ENCODE measurements at places on chromosomes 5 and 9.

GRCh38 chr5:112279082-112279481 lies 140.0 kb downstream of the EPB41L4A start:
- no peak for DNase-seq

DNA sequence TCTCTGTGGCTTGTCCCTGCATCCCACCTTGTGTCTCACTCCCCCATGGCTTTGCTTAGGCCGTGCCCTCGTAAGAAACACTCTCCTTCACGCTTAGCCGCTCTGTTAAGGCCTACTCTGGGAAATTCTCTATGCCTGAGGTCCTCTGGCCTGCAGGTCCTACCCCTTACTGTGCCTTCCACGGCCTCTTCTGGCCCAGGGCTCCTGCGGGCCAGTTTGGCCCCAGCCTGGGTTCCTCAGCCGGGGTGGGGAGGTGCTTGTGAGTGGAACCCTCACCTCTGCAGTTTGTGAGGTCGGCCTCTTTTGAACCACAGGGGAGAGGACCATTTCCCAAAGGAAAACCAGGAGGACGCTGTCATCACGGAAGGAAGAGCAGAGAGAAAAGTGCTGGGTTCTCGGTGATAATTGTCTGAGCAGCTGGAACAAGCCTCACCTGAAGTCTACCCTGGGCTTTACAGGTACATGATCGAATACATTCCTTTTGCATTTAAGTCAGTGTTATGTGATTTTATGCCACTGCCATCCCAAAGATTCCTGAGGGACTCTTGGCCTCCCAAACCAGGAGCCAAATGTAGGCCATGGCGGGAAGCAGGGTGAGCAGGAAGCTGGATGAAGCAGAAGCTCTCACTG lies 28.8 kb upstream of the GFPT2 start:
- no peak for DNase-seq

DNA sequence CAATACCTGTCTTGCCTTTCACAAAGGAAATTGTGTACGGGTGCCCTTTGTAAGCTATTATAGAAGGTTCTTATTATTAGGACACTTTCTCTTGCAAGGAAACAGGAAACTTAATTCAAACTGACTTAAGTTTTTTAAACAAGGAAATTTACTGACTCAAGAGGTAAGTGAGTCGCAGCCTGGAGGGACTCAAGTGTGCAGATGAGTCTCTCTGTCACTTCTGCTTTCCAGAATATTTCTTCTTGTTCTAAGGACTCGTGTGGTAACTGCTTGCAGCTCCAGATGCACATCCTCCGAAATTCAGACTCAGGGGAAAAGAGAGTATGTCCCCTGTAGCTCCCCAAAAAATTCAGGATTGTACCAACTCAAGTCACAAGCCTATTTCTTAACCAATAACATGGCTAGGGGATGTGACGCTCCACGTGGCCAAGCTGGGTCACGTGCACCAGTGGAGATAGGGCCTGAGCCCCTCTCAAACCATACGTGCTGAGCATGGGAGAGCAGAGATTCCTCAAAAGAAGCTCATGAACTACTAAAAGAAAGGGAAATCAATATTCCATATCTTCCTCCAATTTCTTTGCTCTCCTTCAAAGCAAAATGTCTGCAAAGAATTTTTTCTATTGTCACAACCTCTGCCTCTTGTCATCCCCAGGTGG lies 49.2 kb upstream of the ERCC6L2 start:
- DNase-seq = peak; percentile 6

DNA sequence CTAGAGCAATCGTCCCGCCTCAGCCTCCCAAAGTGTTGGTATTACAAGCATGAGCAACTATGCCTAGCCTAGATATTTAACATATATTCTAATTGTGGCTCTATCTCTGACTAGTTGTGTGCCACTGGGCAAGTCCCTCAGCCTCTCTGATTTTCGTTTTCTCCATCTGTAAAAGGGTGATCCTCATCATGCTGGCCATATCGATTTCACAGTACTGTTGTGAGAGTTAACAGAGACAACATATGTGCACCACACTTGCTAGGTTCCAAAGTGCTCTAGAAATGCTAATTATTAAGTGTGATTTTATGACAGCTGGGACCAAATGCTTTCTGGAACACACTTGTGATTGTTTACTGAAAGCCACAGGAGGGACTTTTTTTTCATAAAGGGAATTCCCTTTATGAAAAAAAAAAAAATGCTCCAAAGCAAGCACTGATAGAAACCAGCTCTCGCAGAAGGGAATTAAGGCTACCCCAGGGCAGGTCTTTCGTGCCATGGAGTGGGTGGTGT lies 78.5 kb upstream of the EPB41L4B start:
- no peak for DNase-seq

- DNase-seq = no peak
Measured at GRCh38 chr9:6590772-6591384, 54.7 kb downstream of the GLDC start.

DNA sequence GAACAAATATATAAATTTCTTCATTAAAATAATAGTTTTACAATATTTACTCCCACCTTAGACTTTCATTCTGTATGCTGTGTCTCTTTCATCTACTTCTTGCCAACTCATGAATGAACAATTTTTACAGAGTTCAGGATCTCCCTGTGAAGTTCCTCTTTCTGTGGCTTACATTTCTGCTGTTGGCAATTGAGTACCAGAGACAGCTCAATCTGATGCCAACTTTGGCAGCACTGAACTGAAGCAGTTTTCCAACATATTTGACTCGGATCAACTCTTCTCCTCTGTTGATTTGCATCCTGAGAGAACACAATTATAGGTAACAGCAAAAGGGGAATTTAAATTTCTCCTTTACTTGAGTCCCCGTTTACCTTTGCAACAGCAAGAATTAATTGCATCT lies 1262.2 kb downstream of the EFNA5 start:
- DNase-seq = no peak

DNA sequence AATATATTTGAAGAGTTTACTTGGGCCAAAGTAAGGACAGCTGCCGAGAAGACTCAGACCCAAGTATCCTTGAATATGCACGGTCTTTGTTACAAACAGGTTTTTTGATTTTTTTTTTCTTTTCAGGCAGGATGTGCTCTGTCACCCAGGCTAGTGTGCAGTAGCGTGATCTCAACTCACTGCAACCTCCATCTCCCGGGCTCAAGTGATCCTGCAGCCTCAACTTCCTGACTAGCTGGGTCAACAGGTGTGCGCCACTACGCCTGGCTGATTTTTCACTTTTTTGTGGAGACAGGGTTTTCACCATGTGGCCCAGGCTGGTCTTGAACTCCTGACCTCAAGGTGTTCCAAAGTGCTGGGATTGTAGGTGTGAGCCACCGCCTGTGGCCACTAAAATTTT lies 27.4 kb downstream of the JMY start:
- no peak for DNase-seq

DNA sequence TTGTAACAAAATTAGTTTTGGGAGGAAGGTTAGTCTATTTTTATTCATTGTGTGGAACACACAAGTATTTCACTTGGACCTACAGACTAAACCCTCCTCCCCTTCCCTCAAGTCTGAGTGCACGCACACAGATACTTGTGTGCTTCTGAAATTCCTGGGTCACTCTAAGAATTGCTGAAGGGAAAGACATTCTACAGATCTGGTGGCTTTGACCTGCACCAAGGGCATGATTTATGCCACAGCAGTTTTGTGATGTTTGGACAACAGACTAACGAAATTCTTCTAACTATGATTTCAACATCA lies 150.5 kb downstream of the ARL15 start:
- no peak for DNase-seq

DNA sequence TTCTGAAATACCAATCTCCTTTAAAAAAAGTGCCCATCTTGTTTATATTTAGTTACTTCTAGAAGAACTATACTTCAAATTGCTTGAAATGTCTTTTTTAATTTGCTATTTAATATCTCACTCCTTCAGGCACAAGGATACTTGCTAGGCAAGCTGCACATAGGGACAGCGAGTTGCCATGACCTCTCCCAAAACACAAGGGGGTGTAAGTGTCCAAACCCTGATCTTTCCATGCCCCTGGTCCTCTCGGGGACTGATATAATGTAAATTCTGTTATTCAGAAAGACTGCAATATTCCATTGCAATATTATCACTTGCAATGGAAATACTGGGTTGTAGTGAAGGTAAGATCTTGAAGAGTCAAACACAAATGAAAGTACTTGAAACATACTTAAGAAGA lies 480.4 kb downstream of the CETN3 start:
- DNase-seq = no peak

GRCh38 chr5:149796836-149797235 lies 66.7 kb downstream of the PPARGC1B start:
- DNase-seq = no peak

- DNase-seq = no peak
Measured at GRCh38 chr9:127128341-127129072, 6.1 kb upstream of the ANGPTL2 start.

DNA sequence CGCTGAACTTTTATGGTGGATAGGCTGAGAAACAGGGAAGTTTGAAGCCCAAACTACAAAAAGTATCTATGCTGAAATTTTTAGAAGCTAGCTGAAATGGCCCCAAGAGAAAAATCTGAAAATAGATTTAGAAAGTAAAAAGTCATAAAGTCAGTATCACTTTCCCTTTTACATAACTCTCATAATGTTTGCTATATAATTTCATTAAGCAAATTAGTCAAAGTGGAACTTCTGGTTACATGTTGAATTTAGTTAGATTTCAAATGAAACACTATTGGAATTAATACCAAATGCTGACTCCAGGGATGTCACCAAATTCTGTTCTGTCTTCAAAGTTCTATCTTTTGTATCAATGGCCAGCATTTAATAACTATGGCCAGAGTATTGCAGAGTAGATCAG lies 126.9 kb downstream of the TTC39B start:
- no peak for DNase-seq

GRCh38 chr5:174581894-174582293 lies 142.5 kb upstream of the MSX2 start:
- no peak for DNase-seq

DNA sequence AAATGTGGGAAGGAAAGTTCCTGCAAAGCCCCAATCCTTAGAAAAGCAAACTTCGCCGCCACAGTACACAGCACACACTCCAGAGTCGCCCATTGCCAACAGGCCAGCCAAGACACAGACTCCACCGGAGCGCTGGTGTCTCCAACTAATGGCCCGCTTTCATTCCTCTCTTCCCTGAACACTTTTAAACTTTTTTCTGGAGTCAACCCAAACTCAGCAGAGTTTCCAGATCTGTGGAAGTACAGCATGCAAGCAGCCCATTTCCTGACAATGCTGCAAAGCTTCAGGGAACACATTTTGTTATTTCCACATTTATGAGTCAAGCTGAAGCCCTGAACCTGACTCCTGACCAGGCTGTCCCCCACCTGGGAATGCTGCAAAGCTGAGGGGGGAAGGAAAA lies 351.9 kb downstream of the NFIB start:
- DNase-seq = no peak

DNA sequence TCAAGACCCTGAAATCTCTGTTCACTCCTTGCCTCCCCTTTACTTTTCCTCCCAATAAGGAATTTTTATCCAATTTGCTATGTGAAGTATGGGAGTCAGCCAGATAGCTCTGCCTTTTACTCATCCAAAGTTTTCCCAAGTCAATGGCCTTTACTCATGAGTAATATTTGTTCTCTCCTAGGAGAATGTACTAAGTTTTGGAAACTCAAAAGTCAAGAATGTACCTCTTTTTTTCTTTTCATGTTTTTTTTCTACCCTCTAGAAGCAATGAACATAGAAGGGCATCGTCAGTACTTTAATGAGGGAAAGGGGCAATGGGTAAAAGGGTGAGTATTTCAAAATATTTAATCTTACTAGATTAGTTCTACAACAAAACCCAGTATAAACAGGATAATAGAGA lies 140.2 kb upstream of the SGCD start:
- DNase-seq = no peak

DNA sequence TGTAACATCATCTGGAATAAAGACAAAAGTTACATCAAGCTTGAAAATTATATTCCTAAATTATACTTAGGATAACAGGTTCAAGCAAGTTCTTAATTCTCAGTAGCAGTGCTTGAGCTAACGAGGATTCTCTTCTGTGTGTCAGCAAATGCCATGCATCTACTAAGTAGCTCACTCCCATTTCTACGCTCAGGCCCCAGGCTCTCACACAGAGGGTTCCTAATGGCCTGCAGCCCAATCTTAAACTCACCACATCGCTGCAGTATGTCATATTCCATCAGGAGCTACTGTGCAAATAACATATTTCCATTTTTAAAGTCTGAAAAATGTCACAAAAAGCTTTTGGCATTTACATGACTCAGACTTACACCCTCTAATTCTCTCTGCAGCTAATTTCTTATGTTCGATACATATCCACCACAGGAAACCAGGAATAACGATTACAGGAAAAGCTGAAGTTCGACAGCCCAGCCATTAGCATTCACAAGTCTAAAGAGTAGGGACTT lies 474.8 kb downstream of the EFNA5 start:
- no peak for DNase-seq

DNA sequence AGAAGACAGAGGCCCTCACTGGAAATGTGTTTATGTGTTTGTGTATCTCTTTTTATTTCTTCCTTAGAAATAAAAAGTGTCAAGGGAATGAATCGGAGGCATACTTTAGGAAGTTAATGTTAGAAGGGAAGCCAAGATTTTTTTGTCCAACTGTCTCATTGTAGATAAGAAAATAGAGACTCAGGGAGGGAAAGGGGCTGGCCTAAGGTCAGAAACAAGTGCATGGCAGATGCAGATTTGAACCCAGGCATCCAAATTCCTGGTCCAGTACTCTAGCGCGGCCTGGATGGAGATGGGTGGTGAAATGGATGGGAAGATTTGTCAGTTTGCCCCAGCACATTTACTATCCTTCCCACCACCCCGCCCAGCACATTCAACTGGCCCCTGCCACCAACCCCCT lies 19.8 kb upstream of the TNIP1 start:
- DNase-seq = no peak

DNA sequence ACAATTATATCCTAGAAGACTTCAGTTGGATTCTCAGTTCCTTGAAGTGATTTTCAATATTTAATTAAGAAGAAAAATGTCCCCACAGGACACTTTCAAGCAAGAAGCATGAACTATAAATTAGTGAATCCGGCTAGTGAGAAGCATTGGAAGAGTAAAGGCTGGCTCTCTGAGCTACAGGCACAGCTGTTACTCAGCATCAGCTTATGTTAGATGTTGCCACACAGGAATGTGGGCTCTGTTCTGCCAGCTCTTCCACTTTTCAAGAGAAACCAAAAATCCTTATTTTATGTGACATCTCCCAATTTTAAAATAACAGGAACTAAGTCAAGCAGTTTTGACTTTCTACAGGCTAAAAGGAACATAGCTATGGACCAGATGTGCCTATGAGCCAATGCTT lies 14.9 kb downstream of the ZNF474 start:
- DNase-seq = no peak

GRCh38 chr9:111610149-111610548 lies 10.7 kb upstream of the PTGR1 start:
- no peak for DNase-seq

DNA sequence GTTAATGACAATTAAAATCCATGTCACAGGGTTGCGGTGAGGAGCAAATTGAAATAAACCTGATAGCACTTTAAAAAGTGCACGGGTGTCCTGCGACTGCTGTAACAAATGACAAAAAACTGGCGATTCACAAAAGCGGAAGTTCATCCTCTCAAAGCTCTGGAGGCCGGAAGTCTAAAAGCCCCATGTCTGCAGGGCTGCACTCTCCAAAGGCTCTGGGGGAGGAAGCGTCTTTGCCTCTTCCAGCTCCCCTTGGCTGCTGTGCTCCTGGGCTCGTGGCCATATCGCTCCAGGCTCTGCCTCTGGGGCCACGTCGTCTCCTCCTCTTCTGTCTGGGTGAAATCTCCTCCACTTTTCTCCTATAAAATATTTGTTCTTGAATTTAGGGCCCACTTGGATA lies 273.9 kb upstream of the IRX2 start:
- DNase-seq = no peak

Measured in inflammatory macrophage (primary cell).